ENCODE measurements at places on chromosomes 13 and 19.

GRCh38 chr19:43639519-43640423 lies at the start of gene CADM4:
Gene CADM4, minus strand, starts transcription at chr19:43639850. Its CDS starts 60 bp downstream, at chr19:43639790.
- peak; percentile 26 for DNase-seq

DNA sequence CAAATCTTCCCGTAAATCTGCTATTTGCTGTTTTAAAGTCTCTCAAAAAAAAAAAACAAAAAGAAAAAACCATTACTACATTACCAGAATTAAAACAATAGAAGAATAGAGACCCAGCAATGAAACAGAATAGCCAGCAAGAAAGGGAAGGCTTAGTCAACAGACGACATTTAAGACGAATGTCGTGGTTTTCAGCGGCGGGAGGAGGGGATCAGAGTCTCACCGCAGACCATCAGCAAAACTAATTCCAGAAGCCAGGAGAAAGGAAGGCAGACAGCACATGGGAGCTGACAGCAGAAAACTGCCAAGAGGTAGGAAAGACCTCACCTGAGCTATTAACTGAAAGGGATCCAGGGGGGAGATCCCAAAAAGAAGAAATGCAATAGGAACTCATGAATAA lies 128.9 kb downstream of the RNF17 start:
- no peak for DNase-seq

DNA sequence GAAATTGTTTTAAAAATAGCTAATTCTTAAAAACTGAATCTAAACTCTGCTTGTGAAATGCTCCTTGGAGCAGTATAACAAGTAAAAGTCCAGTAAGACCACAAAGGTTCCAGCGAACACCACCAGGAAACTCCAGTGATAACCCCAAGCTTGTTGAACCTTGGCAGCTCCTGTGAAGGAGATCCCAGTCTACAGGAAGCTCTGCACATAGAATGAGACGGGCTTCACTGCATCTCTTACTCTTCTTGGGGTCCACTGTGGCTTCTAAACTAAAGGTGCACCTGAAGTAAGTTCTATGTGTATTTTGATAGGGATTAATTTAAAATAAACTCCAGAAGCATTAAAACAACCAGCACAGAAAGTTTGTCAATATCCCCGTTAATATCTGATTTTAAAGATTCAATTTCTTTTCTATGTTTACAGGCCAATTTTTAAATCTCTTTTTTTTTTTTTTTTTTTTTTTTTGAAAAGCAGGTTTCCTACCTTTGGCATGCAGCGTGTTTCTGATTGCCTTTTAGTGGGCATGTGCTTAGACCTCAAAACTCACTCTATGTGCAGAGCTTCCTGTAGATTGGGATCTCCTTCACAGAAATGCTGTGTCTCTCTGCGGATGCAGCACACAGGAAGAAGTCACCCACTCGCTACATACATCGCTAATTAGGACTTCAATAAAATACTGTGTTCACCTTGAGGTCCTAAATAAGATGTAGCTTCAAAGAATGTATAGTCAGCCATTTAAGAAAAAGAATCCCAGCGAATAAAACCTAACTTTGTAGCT lies 508.5 kb downstream of the KLF12 start:
- DNase-seq = no peak

DNA sequence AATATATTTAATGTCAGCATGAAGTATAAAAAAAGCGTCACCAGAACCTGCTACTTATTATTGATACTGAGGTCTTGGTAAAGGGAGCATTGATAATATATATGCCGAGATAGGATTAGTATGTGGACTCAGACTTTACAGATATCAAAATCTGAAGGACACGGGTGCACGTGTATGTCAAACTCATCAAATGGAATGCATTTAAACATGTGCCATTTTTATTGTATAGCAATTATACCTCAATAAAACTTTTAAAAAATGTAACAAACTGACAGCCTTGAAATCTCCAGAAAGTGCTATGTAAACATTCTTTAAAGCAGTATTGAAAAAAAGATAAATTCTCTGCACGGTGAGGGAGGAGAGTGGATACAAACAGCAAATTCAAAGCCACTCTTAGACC lies 157.9 kb downstream of the RNF17 start:
- DNase-seq = no peak

DNA sequence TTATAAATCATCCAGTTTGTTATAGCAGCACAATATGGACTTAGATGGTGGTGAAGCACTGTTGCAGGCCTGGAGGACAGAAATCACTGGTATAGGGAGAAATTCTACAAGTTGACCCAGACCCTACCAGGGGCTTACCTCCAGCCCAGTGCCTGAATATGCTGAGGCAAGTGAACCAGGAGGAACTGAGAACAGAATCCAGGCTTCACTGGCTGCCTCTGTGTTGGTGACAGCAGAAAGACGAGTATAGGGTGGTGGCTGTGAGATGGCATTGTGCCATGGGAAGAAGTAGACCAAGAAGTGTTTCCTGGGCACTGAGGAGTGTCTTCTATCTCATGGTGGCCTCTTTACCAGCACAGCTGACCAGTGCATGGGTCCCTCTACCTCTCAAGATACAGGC lies 15.9 kb upstream of the EID2 start:
- no peak for DNase-seq

GRCh38 chr19:7987114-7987768 lies 18.2 kb downstream of the ELAVL1 start:
- no peak for DNase-seq

- DNase-seq = no peak
Observed at GRCh38 chr19:11401808-11402543, 17.1 kb downstream of the RGL3 start.

- DNase-seq = no peak
Observed at GRCh38 chr13:42418184-42418583, 146.2 kb downstream of the AKAP11 start.

DNA sequence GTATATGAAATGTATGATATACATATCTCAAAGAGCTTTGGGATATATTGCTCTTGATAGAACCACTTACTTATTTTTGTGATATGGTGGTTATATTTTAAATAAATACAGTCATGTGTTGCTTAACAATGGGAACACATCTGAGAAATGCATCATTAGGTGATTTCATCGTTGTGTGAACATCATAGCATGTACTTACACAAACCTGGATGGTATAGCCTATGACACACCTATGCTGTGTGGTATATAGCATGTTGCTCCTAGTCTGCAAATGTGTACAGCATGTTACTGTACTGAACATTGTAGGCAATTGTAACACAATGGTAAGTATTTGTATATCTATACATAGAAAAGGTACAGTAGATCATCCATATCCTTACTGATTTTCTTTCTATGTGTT lies 7.7 kb downstream of the RB1 start:
- no peak for DNase-seq

DNA sequence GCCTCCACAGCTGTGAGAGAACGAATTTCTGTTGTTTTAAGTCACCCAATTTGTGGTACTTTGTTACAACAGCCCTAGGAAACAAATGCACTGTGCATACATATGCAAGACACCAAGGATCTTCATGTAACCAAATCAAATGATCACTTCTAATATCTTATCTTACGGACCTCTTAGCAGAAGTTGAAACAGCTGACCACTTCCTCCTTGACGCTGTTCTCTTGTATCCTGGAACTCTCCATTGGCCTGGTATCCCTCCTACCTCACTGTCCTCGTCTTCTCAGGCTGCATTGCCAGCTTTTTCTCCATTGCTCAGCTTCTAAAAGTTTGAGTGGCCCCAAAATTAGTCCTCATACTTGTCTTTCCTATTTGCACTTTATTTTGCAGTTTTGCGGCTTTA lies 200.4 kb downstream of the DLEU7 start:
- DNase-seq = no peak

- DNase-seq = no peak
Observed at GRCh38 chr19:48881741-48882657, 9.8 kb downstream of the PPP1R15A start.

DNA sequence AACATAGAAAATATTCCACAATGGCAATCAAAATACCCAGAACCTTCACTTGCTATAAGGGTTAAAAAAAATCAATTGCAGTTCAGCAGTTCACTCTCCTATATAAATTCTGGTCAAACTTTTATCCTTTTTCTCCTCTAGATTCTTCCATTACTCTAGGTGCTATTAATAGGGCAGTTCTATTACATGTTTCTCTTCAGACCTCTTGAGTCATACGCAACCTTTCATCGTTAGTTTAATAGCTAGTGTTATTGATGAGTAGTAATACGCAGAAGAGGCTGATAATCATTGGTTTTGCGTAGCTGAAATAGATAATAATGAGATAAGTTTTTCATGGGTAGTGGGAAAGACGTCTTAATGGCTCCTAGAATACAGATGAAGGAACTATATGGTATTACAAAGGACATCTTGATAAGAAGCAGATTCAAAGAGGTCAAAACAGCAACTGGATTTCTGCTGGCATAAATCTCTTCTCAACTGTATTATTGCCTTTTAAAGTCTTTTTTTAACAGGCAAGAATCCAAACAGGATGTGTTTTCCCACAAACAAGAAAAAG lies 118.3 kb upstream of the STARD13 start:
- DNase-seq = no peak

Measured in stimulated activated CD4-positive, alpha-beta T cell treated with anti-CD3 and anti-CD28 coated beads, TNF-alpha, amount 100 ng/mL, for 4 hours (primary cell).